ENCODE measurements at places on chromosomes 13 and 19.

- DNase-seq: no peak
These were observed 81.1 kb upstream of the TSHZ3 start for GRCh38 chr19:31430381-31430780.

DNA sequence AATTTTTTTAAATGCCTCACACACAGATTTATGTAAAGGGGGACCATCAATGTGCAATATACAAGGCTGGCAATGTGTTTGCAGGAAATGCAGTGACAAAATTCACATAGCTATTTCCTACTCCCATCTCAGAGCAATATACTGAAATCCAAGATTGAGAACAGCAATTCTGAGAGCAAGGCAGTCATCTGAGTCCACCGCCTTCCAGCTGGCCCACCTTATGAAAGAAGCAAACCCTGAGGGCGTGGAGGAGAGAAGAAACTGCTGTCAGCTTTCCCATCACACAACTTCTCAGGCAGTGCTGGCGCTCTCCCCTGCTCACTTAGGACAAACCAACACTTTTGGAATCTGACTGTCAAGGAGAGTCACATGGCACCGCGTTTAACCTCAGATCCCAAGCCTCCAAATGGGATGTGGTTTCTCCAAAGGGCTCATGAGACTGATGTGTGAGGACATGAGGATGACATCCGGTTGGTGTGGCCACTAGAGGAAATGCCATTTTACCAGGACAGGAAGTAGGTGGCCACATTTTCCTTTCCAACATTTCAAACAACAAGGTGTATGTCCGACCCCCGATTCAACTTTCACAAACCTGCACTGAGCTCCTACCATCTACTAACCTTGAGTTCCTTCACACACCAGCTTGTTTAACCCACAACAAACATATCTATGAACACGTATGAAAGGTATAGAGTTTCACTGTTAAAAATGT, 3.7 kb upstream of the DOCK9 start:
- no peak for DNase-seq

GRCh38 chr13:29227576-29227975, 367.9 kb downstream of the SLC7A1 start:
- no peak for DNase-seq

GRCh38 chr19:23283925-23284324, 33.7 kb upstream of the ZNF724 start:
- DNase-seq: peak; percentile 49

- DNase-seq: no peak
These were observed 21.8 kb upstream of the PLEKHF1 start for GRCh38 chr19:29643361-29643935.

DNA sequence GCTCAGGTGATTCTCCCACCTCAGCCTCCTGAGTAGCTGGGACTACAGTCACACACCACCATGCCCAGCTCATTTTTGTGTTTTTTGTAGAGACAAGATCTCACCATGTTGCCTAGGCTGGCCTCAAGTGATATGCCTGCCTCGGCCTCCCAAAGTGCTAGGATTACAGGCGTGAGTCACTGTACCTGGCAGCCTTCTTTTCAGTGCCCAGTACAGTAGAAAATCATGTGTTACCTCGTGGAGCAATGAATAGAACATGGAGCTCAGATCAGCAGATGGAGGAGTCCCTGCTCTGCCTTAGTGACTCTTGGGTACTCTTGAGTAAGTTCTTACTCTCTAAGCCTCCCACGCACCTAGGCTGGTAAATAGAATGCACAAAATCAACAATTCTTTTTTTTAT, 44.7 kb downstream of the THSD1 start:
- no peak for DNase-seq

- no peak for DNase-seq
These were observed 134.7 kb upstream of the GPR12 start for GRCh38 chr13:26895081-26895807.

GRCh38 chr13:41562083-41562482, 104.7 kb downstream of the RGCC start:
- DNase-seq: no peak
